ENCODE measurements at places on chromosomes 7 and 10. TPM values are rescaled to one million over a fixed set of nuclear protein-coding genes. Genes with fewer than 3 reads are reported as not detected.

The GNAT3 gene
- not detected for polyA plus RNA-seq

The GNGT1 gene
- polyA plus RNA-seq = not detected

The CRYGN gene
- not detected for polyA plus RNA-seq

GRCh38 chr7:45165857-45166256 lies 8.3 kb downstream of the RAMP3 start:
- DNase-seq = no peak

The TFR2 gene
- polyA plus RNA-seq = not detected

GRCh38 chr7:121107923-121108498 lies 119.5 kb downstream of the CPED1 start:
- peak; percentile 26 for DNase-seq

Data from CD14-positive monocyte (primary cell).